ENCODE measurements at places on chromosomes 4 and X. TPM values are rescaled to one million over a fixed set of nuclear protein-coding genes. Genes with fewer than 3 reads are reported as not detected.

The ARHGAP36 gene
- total RNA-seq = not detected

The SLC9A6 gene
- total RNA-seq = 14.5 TPM

The IL2 gene
- total RNA-seq = not detected

The DMD gene
- 0.26 TPM for total RNA-seq

The CCNA2 gene
- total RNA-seq = 0.94 TPM

The F8 gene
- total RNA-seq = 4.0 TPM

The FSTL5 gene
- not detected for total RNA-seq

The PDE6B gene
- 0.63 TPM for total RNA-seq

The HOPX gene
- total RNA-seq = 0.34 TPM

The PAGE2 gene
- total RNA-seq = not detected

The GLRA2 gene
- not detected for total RNA-seq

The ARHGEF38 gene
- total RNA-seq = not detected

The TLR10 gene
- not detected for total RNA-seq

The OPRPN gene
- total RNA-seq = not detected

Measured in bronchial smooth muscle cell (primary cell).